ENCODE measurements at places on chromosomes 1 and 21.

GRCh38 chr1:183877053-183877720 lies 72.3 kb downstream of the RGL1 start:
- no peak for DNase-seq

- DNase-seq: peak; percentile 29
Measured at GRCh38 chr1:8516793-8517556, 199.1 kb downstream of the SLC45A1 start.

- DNase-seq: peak; percentile 83
Measured at GRCh38 chr1:109762821-109763645, 690 bp downstream of the EPS8L3 start.

- no peak for DNase-seq
Measured at GRCh38 chr1:195082183-195082582, 1526.1 kb downstream of the KCNT2 start.

DNA sequence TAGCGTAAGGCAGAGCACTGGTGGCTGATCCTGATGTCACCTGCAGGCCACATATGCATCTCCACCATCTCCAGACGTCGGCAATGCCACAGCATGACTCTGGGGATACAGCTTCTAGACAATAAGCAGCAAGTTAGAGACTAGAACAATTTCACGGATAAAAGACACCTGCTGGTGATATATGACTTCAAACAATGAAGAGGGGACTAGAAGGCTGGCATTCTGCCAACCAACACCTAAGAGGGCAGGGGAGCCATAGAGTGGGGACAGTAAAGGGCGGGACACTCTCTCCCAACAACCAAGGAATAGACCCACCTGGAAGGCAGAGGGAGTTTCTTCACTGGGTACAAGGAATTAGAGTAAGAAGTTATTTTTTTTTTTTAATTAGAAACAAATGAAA lies 126.7 kb downstream of the SIM2 start:
- no peak for DNase-seq

DNA sequence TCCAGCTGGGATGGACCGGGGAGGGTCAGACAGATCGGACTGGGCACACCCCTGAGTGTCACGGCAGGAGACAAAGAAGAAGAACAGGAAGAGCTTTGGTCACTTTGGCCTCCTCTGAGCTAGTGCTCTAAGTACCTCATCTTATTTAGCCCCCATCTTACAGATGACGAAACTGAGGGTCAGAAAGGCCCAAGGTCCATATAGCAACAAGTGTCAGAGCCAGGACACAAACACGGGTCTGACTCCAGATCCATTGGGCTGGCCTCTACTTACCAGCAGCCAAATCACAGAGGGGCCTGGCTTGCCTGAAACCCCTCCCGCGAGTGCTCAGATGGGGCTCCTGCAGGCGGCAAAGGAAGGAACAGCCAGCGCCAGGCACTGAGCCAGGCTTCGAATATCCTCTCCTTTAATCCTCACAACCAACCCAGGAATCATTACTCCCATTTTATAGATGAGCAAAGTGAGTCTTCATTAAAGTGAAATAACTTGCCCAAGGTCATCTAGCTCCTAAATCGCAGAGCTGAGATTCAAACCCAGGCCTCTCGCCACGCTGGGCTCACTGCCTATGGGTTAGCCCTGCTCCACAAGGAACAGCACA lies 25.7 kb upstream of the SELENON start:
- no peak for DNase-seq

DNA sequence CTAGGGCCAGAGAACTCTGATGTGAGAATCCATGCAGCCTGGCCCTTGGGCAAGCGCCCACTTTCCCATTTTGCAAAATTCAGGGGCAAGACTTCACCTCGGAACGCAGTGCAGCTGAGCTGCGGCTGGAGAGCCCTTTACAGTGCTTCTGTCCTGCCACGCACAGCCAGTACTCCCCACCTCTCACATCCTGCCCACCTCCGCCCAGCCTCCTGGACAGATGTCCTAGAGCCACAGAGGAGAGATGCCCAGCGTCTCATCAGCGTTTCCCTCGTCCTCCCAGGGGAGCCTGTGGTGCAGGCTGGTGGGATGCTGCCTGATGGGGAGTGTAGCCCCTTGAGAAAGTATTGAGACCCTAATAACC lies 29.6 kb downstream of the RUNX3 start:
- no peak for DNase-seq

- peak; percentile 9 for DNase-seq
Measured at GRCh38 chr1:41891199-41891896, 27.4 kb downstream of the HIVEP3 start.

DNA sequence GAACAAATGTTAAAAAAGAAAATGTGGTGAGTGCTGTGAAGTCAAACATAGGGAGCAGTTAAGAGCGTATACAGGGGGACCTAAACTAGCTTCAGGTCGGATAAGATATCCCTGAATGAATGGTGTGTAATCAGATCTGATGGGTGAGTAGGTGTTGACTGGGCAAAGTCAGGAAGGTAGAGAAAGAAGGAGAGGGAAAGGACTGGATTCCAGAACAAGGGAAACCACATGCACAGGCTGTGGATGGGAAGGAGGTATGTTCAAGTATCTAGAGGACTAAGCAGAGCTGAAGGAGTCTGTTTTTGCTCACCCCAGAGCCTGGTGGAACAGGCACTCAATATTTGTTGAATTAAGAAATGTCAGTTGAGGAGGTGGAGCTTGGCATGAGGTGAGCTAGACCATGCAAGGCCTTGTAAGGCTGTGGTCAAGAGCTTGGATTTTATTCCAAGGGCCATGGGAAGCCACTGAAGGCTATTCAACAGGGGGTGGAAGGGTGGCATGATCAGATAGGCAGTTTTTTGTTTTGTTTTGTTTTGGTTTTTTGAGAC lies 27.4 kb downstream of the MAP7D1 start:
- no peak for DNase-seq

GRCh38 chr1:230573658-230574057 lies 68.6 kb upstream of the COG2 start:
- DNase-seq: no peak

DNA sequence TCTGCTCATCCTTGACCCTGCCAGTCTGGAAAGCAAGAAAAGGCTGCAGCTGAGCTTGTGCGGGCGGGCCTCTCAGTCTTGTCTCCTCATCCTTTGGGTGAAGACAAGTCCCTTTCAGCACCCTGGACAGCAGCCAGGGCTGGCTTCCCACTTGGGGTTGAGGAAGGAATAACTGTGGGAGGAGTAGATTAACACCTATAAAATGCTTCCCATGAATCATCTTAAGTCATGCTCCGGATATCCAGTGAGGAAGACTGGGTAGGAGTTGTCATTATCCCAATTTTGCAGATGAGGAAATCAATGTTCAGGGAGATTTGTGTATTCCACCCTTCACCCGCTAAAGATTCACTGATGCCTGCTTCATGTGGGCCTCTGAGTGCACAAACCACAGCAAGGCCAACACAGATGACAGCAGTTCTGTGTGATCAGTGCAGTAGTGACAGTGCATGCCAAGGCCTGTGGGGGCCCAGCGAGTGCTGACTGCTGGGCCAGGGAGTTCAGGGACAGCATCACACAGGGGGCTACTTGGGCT lies 20.1 kb upstream of the COL16A1 start:
- DNase-seq: peak; percentile 64

DNA sequence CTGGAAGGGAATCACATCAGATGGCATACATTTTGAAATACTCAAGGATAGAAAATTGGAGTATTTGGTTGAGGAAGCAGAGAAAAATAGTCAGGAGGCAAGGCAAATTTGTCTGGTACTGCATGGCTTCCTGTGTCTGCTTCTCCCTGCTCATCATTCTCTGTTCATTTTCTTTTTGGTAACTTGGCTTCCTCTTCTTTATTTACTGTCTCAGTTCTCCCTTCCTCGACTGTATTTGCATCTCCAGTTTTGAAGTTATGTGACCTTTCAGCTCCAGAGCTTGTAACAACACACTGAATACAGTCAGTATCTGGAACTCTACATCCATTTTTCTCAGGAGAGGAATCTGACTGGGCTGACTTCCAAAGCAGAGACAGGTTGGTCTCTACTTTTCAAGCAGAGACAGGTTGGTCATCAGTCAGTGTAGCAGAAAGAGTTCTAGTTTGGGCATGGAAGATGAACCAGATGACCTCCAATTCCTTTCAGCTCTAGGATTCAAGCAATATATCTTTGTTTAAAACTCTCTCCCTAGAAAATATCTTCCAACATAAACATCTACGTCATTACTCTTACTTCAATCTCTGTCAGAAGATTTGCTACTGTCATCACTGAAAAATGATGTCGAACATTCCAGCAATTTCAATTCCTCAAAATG lies 571.2 kb downstream of the ADGRL2 start:
- no peak for DNase-seq

- no peak for DNase-seq
Measured at GRCh38 chr1:37656026-37656425, 21.3 kb upstream of the RSPO1 start.

- DNase-seq: no peak
Measured at GRCh38 chr1:30405631-30406212, 317.7 kb downstream of the MATN1 start.

DNA sequence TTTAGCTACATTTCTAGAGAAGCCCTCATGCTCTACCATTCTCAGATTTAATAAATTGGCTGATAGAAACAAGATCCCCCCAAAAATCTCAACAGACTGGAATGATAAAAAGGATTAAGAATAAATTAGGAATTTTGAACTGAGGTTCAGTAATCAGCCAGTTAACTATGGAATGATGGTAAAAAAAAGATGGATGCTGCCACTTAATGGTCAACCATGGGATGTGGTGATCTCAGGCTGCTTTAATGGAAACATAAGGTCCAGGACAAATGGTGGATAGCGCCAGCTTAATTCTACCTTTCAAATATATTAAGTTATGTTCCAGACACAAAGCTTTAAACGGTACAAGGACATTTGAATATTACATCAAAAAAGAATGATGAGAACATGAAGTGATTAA lies 49.9 kb downstream of the CCN1 start:
- no peak for DNase-seq

GRCh38 chr1:34653110-34653509 lies 101.7 kb upstream of the GJB5 start:
- DNase-seq: no peak

DNA sequence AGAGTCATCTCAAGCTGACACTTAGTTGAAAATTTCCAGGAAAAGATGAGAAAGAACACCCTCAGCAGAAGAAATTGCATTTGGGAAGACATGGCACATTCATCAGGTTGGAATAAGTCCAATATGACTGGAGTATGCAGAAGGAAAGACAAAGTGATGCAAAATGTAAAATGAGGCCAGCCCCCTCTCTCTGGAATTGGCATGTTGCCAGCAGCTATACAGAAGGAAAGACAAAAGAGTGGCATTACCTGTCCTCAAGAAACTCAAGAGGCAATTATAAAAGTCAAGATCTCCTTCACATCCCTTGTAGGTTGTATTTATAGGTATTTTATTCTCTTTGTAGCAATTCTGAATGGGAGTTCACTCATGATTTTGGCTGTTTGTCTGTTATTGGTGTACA lies 426.3 kb downstream of the AGBL4 start:
- no peak for DNase-seq

DNA sequence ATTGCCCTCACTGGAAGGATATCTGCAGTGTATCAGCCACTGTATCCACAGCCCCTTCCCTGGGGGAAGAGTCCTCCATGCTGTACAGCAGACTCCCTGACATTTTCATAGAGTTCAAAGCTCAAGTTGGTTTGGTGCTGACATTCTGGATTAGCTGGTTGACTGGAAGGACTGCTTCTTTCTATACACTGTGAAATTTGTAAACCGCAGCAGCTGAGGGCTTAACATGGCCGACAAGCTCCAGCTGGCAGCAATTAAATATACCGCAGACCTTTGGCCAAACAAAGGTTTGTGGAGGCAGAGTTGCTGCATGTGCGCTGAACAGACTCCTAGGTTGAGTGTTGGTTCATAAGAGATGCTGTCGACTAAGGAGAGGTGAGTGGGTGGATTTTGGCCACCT lies 126.4 kb downstream of the DHRS3 start:
- DNase-seq: no peak

- DNase-seq: no peak
Measured at GRCh38 chr1:6065093-6065858, 19.6 kb downstream of the KCNAB2 start.

GRCh38 chr21:41250519-41250918 lies 66.1 kb upstream of the FAM3B start:
- no peak for DNase-seq

- DNase-seq: no peak
Measured at GRCh38 chr1:65243491-65243890, 65.9 kb upstream of the DNAJC6 start.

DNA sequence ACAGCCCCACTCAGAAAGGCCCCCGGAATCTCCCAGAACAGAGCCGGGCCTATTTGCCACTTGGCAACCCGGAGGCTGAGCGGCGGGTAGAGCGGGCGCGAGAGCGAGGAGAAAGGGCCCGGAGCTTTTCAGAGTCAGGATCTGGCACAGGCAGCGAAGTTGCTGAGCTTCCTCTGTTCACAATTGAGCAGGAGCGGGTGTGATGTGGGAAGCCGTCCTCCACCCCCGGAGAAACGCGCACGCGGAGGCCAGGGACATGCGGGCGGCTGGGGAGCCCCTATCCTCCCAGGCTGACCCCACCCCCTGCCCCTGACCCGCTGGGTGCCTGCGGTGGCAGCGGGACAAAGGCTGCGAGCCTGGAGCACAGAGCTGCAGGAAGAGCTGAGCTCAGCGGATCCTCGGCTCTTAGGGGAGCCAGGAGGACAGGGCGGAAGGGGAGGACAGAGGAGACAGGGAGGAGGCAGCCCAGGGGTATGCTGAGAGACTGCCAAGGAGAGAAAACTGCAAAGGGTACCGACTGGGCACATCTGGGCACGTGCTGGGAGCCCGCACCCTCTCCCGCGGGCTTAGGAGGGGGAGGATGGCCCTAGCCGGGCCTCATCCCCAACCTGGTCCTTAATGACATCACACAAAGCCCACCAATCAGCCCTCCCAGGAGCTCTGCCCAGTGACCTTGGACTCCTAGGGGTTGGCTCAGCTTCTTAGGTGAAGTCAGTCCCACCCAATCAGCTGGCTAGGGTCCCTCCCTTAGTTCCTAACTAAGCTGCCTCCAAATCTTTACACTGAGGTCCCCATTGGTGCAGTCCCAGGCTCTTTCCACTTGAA lies 9.3 kb downstream of the KIF21B start:
- DNase-seq: no peak

- DNase-seq: peak; percentile 51
Measured at GRCh38 chr1:12065872-12066271, 2.8 kb downstream of the TNFRSF8 start.

GRCh38 chr1:22340873-22341272 lies 110.8 kb upstream of the ZBTB40 start:
- DNase-seq: no peak

DNA sequence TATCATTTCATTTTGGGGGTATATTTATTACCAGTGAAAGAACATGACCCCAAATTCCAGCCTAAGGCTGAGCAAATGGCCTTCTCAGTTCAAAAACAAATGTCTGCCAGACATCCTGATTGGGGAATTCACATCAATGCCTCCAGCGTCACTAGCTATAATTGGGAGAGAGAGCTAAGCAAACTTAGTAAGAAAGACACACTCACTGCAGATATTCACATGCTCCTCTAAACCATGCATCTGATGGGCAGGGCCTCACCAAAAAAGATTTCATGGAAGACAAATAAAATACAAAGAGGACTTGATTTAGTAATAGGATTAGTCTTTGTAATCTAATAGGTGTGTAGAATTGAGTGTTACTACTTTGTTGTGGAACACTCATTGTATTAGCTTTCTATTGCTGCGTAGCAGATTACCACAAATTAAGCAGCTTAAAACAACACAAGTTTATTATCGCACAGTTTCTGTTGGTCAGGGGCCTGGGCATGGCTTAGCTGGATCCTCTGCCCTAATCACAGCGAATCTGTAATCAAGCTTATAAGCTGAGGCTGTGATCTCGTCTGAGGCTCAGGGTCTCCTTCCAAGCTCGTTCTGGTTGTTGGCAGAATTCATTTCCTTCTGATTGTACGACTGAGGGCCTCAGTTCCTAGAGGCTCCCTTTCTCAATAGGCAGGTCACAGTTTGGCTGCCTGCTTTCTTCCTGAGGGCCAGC lies 243.0 kb downstream of the PBX1 start:
- no peak for DNase-seq

All from NB4 (cell line).